ENCODE measurements at places on chromosomes 3 and 15.
A peak's percentile ranks its signal among the peaks of the same experiment; 100 is the strongest.

- no peak for DNase-seq
Observed at GRCh38 chr15:79370716-79371115, 59.8 kb downstream of the TMED3 start.

DNA sequence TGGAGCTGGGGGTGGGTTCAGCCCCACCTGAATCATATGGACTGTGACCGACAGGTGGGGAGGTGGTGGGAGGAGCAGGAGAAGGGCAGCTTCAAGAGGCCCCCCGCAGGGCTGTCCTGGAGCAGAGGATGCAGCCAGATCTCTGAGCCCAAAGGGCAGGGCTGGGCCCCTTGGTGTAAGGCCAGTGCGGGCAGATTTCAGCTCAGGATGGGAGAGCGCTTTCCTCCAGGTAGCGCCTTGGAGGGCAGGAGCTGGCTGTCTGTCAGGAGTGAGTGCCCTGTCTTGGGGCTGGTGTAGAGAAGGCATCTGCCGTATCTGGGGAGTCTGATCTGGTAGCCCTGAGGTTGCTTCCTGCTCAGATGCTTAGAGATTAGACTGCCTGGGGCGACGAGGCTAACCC lies 7.3 kb downstream of the TMEM43 start:
- no peak for DNase-seq

DNA sequence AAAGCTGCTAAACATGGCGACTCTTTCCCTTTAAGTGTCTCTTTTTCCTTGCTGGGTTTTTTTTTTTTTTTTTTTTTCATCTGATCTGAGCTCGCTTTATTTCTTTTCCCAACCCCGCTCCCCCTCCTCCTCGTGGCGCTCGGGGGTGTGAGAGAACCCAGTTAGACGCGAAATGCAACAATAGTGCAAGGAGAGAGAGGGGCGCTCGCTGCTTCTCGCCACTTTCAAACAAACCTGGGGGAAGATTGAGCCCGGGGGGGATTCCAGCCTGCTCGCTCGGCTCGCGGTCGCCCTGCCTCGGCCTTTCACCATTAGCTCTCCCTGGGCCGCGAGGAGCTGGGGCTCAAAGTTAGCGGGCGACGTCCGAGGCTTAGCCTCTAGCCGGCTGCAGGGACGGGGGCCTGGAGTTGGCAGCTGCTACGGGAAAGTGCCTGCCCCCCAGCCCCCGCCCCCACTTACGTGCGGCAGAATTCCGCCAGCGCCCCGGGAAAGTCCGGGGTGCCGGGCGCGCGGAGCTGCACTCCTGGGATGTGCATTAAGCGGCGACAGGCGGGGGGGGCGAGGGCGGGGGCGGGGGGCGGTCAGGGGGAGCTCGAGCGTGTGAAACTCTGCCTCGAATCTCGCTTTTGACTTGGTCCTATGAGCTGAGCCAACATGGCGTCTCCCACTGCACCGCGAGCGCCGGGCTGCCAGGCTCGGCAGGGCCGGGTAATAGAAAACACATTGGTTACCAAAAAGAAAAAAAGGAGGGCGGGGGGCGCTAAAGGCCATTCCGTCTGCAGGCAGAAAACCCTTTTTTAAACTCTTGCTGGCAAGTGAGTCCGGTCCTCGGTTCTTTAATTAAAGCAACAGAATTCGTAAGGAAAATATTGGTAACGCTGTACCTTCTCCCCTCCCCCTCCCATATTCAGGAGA lies 10.4 kb downstream of the NR2F2 start:
- DNase-seq, result no peak

- no peak for DNase-seq
Observed at GRCh38 chr15:58518626-58519025, 86.8 kb downstream of the LIPC start.

DNA sequence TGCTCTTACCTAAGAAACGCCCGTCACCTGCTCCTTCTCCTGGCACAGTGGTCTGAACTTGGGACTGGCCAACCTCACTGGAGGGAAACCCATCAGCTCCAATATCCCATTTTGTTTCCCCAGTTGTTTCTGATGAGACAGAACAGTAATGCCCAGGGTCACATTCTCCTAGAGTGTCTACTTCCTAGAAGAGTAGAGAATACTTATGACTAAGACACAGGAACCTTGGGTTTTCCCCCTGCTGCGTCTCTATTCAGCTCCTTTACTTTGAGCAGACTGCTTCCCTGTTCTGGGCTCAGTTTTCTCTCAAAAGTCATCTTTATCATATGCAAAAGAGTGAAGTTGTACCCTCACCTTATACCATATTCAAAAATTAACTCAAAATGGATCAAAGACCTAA lies 79.4 kb downstream of the POLR2M start:
- DNase-seq, result no peak

- no peak for DNase-seq
Observed at GRCh38 chr3:190519886-190520285, 6.0 kb downstream of the IL1RAP start.

DNA sequence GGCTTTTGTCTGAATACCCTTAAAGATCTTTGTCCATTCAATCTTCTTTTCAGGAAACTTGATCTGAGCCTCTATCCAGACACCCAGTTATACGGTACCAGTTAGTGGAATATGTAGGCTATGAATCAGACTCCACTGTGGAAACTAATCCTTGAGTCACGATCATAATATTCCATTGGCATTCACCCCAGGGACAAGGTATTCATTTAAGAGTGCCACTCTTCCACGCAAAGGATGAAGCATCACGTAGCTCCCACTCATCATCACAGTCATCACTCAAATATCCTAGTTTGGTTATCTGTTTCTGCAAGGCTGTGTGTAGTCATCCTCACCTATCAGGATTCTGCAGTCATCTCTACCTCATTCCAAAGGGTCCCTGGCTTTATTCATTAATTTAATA lies 85.6 kb downstream of the NEDD4 start:
- DNase-seq, result no peak

DNA sequence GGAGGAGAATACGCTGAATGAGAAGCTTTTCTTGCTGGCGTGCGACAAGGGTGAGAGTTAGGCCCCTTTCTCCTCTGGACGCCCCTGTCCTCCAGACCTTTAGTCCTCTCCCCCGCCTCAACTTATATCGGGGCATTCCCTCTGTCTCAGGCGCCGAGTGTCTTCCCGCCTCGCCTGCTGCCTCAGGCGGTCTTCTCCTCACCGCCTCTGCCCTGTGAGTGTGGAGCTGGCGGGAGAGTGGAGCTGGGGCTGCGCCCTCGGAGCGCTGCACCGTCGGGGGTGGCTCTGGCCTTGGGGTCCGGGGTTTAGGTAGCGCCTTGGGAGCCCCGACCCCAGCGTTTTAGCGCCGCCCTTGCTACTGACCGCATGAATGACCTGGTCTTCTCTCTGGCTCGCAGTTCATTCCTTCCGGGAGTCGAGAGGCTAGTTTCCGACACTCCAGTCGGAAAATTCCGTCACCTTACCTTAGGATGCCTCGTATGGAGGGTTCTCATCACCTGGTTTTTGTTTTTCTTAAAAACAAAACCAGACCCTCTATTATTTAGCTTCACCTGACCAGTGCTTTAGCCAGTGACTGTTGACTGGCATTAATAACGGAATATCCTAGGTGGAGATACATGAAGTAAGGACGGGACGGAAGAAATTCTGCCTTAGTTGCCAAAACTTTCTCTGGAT lies 985 bp downstream of the TRPC1 start:
- peak; percentile 4 for DNase-seq

GRCh38 chr15:28890711-28891495 lies 5.1 kb downstream of the APBA2 start:
- DNase-seq, result no peak

GRCh38 chr15:33191591-33191990 lies 2.9 kb downstream of the FMN1 start:
- no peak for DNase-seq

DNA sequence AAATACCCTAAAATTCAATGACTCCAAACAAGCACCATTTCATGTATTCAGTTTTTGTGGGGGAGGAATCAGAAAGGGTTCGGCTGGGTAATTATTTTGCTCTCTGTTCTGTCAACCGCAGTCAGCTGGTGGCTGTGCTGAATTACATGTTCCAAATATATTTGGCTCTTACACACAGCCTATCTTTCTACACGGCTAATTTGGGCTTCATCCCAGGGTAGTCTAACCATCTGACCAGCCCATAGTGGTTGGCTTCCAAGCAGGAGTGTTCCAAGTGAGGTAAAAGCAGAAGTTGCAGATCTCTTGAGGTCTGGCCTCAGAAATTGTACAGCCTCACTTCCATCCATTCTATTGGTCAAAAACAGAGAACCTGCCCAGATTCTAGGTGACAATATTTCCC lies 760.8 kb upstream of the SEMA6D start:
- no peak for DNase-seq

GRCh38 chr15:76338486-76339304 lies 2.1 kb downstream of the ISL2 start:
- DNase-seq, result no peak

GRCh38 chr3:36540888-36541518 lies 160.7 kb downstream of the STAC start:
- no peak for DNase-seq

GRCh38 chr3:10672422-10672821 lies 143.6 kb upstream of the SLC6A11 start:
- no peak for DNase-seq

- DNase-seq, result no peak
Observed at GRCh38 chr3:89584398-89584797, 477.0 kb downstream of the EPHA3 start.

DNA sequence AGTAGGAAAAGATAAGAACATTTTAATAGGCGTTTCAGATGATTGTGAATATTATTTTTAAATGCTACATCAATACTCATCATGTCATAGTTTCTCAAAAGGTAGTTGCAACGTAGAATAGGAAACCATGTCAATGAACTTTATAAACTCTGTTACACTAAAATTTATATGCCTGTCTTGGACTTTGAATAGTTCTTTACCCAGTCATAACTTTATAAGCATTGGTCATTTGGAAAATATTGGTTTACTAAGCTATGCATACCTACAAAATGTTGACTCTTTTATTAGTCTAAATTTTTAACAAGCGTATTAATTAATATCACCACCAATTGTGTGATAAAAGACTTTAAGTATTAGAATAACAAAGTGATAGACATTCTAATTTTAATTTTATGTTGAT lies 293.5 kb downstream of the CGGBP1 start:
- no peak for DNase-seq

DNA sequence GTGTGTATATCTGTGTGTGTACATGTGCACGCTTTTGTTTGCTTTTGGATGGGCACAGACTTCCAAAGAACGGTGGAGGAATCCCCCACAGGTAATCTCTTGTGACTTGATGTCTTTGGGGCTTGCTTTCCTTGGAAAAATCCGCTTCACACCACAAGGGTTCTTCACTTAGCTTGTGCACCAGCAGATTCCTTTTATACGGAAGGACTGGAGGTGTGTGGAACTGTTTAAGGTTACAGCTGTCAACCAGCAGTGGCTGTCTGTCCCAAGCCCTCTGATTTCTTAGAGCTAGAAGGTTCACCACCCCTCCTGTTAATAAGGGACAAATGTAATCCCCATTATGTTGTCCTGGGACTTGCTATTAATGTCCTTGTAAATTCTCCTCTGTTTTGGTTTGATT lies 193.5 kb downstream of the ITPR1 start:
- DNase-seq, result no peak

DNA sequence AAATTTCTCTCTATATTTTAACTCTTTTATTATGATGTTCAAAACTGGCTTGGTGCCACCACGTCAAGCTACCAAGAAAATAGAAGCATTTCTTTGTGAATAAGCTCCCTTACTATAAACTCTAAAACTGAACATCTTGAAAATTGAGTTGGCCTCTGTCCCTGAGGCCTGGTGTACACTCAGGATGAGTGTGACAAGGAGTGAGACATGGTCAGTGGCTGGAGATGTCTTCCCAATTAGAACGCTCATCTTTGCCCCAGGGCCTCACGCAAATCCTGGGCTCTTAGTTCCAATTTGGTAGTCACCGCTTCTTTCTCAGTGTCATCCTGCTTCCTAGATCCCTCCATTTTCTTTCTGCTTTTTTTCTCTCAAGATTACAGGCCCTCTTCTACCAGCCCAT lies 26.2 kb downstream of the SLC2A2 start:
- DNase-seq, result no peak

- no peak for DNase-seq
Observed at GRCh38 chr3:55676643-55677042, 189.5 kb upstream of the WNT5A start.

GRCh38 chr15:81332326-81332725 lies 8.4 kb upstream of the STARD5 start:
- no peak for DNase-seq

GRCh38 chr3:88149101-88149508 lies 654 bp upstream of the C3orf38 start:
- DNase-seq, result no peak

DNA sequence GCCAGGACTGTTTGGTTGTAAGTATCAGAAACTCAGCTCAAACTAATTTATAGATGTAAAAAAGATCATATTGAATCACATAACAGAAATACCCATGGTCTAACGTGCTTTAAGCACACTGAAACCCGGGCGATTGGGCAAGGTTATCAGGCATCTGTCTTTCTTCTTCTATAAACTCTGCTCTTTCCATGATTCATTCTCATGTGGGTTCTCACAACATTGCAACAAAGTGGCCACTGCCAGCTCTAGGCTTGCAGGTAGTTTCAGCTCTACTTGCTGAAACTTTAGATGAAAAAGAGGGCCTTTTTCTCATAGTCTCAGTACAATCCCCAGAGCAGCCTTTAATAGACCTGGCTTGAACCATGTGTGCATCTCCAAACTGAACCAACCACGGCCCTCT lies 456.1 kb downstream of the MFSD1 start:
- DNase-seq, result no peak

- peak; percentile 80 for DNase-seq
Observed at GRCh38 chr3:20039765-20040547, at the start of gene KAT2B. TSS of gene KAT2B (plus strand) at chr3:20040446. CDS start at chr3:20040478, 32 bp downstream.

DNA sequence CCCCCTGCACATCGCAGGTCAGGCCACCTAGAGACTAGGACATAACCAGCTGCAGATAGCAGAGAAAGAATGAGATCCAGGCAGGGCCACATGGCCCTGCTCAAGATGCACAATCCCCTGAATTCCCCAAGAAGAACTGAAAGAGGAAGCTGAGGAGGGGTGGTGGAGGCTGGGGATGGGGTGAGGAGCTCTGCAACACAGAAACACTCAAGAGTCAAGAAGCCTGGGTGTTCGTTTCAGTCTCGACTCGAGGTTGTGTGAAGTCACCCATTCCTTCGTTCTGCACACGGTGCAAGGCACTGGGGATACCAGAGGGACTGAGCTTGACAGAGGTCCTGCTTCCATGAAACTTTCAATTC lies 62.0 kb downstream of the TLE3 start:
- no peak for DNase-seq

Data from activated gamma-delta T cell treated with Interleukin-2 at 50 U/mL for 16 hours (primary cell).